Cerebellum (tissue), 4 donors: ENCODE measurements at places on chromosomes 2 and 18.

DNA sequence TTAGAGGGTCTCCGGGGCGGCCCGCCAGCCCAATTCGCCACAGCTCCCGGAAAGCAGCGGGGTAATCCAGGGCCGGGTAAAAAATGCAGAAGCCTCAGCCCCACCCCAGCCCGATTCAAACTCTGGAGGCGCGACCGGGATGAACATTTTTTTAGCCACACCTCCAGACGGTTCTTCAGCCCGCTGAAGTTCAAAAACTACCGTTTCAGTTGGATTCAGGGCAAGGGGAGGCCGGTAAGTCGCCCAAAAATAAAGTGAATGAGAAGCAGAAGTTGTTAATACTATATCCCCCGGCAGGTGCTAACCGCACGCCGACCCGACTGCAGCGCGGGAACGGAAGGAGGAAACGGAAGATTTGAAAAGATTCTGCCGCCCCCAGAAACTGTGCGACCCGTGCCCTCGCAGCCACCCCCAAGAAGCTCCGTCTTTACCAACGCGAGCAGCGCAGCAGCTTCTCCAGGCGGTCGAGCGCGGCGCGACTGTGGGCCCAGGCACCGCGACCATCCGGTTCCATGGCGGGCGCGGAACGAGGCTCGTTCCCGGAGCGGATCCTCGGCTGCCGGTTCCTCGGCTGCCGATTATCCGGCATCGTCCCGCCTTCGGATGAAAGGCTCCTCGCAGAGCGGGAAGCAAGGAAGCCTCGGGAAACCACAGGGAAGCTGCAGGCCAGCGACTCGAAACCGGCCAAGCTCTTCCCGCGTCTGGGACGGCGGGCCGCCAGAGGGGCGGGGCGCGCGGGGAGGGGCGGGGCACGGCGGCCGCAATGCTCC, at the start of gene BARD1:
Gene BARD1 (minus strand): TSS at position 703 of the 770 bp plus-strand sequence. CDS start 114 bp downstream, at position 589.
- DNase-seq, result no peak

DNA sequence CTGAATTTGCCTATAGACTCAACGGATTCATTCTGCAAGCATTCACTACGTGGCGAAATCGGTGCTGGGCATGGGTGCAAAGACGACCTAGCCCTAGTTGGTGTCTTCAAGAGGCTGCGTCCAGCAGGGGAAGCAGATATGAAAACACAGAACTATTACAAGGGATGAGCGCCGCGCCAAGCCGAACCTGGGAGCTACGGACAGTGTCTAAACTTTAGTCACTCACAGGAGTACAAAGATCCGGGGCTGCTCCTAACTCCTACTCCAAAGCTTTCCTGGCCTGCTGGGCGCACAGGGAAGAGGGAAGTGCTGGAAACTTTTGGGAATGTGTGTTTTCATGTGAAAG, 732 bp upstream of the ANXA4 start:
- no peak for DNase-seq

GRCh38 chr2:233811732-233812131, 33.6 kb downstream of the MROH2A start:
- DNase-seq, result no peak

DNA sequence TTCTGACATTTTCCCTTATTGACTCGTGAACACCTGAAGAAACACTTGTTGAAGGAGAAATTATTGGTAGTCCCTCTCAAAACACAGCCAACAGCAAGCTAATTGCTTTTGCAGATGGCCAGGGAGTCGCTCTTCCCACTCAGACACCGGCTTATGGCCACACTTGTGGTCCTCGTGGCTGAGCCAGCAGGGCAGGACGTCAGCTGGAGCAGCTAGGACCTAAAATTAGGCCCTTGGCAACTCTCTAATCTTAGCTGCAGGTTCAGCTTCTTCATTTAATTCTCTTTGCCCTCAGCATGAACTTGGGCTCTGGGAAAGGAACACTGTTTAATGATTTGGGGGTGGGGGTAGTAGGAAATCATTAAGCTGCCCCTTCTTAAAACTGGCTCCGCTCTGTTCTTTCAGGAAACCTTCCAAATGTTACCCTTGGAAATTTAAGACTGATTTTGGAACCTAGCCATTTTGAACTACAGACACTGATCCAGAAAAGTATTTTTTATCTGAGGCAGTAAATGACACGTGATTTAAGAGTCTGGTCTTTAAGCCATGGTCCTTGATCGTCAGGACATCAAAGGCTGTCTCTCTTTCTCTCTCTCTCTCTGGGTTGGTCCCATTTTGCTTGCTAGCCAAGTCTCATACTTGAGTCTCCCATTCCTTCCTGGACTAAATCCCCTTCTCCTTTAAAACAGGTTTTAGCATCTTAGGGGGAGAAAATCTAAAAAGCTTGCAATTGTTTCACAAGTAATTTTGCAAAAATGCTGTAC, 77.5 kb downstream of the CDK15 start:
- DNase-seq, result peak; percentile 77

DNA sequence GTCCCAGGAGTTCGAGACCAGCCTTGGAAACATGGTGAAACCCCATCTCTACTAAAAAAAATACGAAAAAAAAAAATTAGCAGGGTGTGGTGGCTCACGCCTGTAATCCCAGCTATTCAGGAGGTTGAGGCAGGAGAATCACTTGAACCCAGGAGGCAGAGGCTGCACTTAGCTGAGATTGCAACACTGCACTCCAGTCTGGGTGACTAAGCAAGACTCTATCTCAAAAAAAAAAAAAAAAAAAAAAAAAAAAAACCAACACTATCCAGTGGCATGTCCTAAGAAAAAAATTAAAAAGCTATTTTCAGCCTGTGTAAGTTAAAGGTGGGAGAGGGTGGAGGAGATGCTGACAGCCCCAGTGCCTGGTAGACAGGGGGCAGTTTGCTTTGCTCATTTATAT, 32.2 kb upstream of the REL start:
- DNase-seq, result no peak

GRCh38 chr2:106581755-106582147, 94.6 kb downstream of the CD8B2 start:
- DNase-seq, result no peak

DNA sequence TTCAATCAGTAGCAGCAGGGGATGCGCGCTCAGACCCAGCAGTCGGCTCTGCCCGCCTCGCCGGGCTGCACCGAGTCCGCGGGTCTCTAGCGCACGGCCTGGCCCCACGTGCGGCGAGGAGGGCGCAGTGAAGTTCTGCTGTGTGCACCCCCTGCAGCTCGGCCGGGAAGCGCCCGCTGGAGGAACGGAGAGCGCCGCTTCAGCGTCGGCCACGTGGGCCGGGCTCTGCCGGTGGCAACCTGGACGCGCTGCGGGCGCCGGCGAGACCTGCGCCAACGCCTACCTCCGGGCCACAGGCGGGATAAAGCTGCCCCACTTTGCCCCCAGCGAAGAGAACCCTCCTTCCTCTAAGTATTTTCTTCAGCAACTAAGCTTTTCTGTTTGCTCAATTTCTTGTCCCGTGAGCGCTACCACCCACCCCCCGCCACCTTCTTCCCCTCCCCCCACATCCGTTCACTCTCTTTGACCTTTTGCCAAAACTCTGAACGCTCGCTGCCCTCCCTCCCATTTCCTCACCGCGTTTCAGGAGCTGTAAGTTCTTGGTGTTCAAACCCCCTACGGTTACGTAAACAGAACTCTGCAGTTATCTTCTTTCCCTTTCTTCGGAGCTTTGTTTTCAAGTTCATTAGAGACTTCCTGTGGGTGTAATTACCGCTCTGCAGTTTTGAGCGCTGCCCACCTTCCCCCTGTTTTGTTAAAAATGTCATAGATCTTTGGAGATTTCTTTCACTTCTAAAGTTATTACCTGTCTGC, 42.6 kb upstream of the EDAR start:
- DNase-seq, result no peak

DNA sequence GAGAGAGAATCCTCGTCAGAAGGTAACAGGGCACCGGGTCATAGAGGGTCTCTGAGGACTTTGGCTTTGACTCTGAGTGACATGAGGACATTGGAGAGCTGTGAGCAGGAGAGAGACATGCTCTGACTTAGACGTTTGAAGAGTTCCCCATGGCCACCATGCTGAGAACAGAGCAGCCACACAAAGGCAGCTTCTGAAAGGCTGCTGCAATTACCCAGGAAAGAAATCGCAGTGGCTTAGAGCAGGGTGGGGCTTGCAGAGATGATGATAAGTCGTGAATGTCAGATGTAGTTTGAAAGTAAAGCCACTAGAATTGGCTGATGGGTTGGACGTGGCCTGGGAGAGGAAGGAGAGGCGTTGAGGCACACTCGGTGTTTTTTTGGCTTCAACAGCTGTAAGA, 79.0 kb downstream of the ZCCHC2 start:
- DNase-seq, result no peak

DNA sequence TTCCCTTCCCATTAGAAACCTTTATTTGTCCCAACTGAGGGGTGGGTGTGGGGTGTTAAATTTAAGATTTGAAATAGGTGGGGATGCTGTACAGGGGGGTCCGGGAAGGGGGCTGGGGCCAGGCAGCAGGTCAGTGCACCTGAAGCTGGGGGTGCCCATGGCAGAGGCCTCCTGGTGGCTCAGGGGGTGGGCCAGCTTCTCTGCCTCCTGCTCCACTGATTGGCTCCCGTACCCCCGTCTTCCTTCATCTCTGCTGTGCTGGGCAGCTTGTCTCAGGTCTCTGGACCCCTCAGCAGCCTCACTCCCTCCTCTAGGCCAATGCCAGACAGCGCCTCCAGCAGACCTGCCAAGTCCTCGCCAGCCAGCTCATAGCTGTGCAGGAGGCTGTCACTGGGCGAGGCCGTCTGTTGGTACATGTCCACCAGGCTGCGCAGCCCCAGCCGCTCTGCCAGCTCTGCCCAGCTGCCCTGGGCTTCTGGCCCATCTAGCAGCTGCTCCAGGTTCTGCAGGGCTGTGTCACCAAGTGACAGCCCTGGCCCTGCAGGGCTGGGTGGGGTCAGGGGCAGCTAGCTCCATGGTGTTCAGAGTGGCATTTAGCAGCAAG, 2.0 kb upstream of the ANKRD62 start:
- no peak for DNase-seq

- no peak for DNase-seq
Observed at GRCh38 chr2:40625849-40626248, 174.0 kb upstream of the SLC8A1 start.

- no peak for DNase-seq
Observed at GRCh38 chr2:26279886-26280285, 35.1 kb downstream of the HADHB start.

DNA sequence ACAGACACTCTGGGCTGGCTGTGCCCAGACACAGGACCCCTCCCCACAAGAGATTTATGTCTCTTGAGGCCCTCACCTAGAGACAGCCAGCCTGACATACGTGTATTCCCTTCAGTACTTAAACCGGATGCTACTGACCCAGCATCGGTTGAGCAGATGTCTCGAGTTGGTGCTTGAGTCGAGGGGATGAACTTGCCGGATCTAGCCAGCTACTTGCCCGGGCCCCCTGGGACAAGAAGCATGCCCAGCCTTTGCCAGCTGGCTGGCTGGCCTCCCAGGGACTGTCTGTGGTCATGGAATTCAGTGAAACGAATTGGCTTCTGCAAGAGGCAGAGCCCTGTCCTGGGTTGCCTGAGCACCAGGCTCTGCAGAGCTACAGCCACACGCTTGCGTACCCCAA, 36.0 kb downstream of the DNMT3A start:
- DNase-seq, result peak; percentile 68

GRCh38 chr2:102091908-102092307, 50.6 kb upstream of the IL1R1 start:
- DNase-seq, result no peak
